ENCODE measurements at places on chromosomes 11 and 22.

DNA sequence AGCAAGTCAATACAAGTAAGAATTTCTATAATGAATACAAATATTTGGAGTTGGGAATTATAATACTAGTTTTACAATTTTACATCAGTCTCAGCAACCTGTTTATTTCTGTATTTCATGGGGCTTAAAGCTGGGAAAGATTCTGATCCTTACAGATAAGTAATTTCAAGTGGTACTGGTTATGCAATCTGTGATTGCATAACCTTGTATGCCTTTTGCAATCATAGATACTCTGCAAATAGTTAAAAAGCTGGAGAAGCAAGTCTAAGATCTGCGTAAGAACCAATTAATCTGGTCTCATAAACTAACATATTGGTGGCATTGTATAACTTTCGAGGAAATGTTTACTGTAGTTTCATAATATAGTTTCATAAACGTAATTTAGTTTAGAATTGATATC, 198.3 kb upstream of the PGR start:
- DNase-seq: no peak

DNA sequence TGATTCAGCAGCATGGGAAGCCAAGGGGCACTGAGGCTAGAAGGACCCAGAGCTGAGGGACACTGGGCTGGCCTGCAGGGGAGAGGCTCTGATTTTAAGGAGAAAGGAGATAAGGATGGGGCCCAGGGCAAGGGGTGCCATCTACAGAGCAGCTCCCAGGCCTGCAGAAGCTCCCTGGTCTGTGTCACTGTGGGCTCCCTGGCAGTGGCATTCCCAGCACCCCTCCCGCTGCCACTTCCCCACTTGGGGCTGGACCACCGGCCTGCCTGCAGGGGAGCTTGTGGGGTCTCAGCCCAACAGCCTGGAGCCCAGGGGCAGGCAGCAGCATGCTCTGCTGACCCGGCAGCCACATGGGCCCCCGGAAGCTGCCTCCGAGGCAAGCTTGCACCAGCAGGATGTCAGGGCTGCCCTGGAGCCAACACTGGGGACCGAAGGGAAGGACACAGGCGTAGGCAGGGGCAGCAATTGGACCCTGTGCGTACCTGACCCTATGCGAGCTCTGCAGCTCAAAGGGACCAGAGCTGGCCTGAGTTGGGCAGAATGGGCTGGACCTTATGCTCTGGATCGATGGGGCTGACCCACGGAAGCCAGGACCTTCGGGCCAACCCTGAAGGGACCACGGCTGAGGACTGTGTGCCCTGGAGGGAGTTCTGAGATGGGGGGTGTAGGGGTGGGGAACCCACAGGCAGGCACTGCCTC, 35.4 kb upstream of the WNT7B start:
- DNase-seq: no peak

GRCh38 chr11:86741839-86742805, 58.2 kb upstream of the PRSS23 start:
- DNase-seq: no peak

- no peak for DNase-seq
Measured at GRCh38 chr11:118622376-118623268, 15.2 kb downstream of the PHLDB1 start.

- no peak for DNase-seq
Measured at GRCh38 chr22:43820651-43821305, 8.7 kb upstream of the EFCAB6 start.

DNA sequence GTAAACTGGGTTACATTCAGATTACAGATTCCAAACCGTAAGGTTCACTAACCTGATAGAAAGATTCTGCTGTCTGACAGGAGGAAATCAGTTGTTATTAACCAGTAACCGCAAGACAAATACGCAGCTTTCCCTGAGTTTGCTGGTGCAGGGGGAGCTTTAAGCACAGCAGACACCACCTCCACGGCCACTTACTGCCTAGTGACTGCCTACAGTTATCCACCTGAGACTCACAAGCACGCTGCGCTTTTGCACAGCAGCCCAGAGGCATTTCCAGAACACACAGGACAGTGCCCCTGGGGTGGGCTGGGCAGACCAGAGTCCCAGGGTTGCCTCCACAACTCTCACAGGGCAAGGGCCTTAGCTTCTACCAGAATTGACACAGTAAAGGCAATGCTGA, 90.9 kb downstream of the CTTN start:
- DNase-seq: no peak

DNA sequence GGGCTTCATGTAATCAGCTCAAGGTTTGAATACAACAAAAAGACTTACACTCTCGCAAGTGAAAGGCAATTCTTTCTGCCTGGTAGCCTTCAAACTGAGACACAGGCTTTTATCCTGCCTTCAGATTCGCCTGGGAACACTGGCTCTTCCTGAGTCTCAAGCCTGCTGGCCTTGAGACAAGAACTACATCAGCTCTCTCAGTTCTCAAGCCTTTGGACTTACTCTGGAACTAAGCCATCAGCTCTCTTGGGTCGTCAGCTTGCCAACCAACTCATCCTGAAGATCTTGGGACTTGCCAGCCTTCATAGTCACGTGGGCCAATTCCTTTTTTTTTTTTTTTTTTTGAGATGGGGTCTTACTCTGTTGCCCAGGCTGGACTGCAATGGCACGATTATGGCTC, 35.7 kb upstream of the LRRC10B start:
- DNase-seq: no peak

DNA sequence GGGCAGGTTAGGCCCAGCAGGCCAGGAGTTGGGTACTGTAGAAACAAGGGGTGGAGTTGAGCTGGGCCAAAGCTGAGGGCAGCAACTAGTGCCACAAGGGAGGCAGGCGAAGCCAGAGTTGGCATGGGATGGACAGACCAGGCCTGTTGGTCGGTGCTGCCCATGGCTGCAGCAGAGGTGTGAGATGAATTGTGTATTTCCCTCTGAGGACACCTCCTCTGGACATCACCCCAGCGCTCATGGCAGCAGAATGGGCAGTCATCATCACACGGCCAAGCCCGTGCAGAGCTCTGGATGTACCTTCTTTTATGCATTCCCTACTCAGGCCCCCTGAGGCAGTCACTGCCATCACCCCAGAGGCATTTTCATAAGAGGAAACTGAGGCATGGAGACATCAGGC, 20.3 kb downstream of the TAB1 start:
- DNase-seq: no peak

GRCh38 chr11:60672255-60672654, 27.2 kb upstream of the MS4A8 start:
- DNase-seq: no peak

DNA sequence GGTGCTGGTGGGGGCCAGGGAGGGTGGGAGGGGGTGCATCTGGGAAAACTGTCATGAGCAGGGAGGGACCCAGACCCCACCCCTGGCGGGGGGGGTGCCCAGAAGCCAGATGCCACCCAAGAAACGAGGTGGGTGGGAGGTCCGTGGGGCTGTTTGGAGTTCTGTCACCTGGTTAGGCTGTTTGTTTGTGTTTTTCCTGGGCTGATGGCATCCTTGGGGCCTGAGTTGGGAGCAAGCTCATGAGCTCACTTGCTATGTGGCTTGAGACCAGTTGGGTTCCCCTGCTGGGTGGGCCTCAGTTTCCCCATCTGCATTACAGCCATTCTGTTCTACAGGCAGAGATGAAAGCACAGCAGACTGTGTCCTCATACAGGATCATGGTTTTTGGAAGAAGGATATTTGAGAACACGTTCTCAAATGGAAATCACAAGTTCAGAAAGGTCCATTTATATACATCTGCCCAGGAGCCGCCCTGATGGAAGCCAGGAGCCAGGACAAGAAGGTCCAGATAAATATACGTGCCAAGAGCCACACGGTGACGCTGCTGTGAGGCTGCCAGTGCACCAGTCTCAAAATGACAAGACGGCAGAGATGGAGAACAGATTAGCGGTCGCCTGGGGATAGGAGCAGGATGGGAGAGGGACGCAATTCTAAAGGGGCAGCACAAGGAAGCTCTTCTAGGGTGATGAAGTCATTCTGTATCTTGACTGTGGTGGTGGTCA, 312.9 kb downstream of the MN1 start:
- DNase-seq: no peak

- DNase-seq: no peak
Measured at GRCh38 chr11:66003291-66003690, 988 bp downstream of the BANF1 start.

DNA sequence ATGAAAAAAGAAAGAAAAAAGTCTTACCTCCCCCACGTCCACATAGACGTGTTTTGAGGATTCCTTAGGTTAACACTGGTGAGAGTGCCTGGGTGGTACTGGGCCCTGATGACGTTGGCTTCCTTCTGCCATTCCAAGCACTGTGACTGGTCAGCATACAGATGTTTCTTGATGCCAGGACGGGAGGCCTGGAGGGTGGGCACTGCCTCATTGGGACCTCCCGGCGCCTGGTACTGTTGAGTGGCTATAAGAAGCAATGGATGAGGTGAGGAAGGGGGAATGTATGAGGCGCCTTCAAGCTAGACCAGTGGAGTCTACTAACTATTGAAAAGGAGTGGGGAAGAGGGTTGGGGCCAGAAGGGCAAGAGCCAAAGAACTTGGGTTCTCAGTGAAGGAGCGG, 45.3 kb downstream of the MICAL2 start:
- no peak for DNase-seq

GRCh38 chr11:57425565-57426438, 1.1 kb downstream of the SLC43A3 start:
- DNase-seq: no peak

DNA sequence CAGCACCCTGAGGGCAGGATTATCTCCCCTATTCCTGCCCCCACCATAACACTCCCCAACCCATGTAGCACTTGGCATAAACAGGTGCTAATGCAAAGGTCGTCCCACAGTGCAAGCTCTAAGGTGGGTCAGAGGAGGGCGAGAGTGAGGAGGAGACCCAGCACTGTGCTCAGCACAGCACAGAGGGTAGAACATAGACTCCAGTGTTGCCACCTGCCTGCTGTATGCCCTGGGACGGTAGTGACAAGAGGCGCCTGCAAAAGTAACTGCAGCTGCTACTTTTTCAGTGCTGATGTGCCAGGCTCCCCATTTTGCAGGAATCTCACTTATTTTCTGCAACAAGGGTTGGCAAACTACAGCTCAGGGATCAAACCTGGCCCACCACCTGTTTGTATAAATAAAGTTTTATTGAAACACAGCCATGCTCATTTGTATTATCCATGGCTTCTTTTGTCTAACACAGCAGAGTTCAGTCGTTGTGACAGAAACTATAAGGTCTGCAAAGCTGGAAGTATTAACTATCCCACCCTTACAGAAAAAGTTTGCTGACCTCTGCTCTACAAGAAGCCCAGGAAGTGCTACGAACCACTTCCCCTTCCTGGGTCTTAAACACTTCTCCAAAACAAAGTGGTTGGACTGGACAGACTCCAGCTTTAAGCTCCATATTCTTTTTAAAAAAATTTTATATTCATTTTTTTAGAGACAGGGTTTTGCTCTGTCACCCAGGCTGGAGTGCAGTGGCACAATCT, 16.9 kb upstream of the CDC42BPG start:
- peak; percentile 93 for DNase-seq

- no peak for DNase-seq
Measured at GRCh38 chr11:10678101-10678500, 15.5 kb downstream of the IRAG1 start.

- DNase-seq: no peak
Measured at GRCh38 chr11:69403556-69404215, 77.8 kb upstream of the LINC01488 start.

- no peak for DNase-seq
Measured at GRCh38 chr11:41461057-41461681, 1.7 kb upstream of the LRRC4C start.

GRCh38 chr11:86787656-86788055, 12.7 kb upstream of the PRSS23 start:
- no peak for DNase-seq

DNA sequence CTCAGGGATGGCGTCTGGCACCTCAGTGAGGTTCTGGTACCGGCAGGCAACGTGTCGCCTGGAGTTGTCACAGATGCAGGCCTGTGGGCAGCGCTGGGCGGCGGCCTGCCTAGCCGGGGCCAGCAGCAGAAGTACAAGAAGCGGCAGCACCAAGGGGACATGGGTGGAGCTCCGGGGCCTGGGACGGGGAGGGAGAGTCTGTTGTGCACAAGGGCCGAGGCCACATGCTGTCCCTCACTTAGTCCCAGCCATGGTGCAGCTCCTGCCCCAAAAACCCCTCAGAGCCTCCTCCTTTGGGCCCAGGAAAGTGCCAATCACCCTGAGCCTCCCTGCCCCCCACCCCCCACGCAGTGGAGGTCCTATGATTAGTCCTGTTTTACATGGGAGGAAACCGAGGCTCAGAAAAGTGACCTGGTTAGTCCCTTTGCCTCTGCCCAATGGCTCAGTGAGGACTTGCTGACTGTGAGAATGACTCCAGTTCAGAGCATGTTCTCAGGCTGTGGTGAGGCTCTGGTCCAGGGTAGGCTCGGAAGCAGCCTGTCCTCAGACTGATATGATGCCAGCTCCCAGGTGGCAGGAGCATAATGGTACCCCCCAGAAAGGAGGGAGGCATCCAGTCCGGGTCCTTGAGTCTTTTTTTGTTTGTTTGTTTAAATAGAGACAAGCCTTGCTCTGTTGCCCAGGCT, 1.1 kb downstream of the CHADL start:
- DNase-seq: no peak

DNA sequence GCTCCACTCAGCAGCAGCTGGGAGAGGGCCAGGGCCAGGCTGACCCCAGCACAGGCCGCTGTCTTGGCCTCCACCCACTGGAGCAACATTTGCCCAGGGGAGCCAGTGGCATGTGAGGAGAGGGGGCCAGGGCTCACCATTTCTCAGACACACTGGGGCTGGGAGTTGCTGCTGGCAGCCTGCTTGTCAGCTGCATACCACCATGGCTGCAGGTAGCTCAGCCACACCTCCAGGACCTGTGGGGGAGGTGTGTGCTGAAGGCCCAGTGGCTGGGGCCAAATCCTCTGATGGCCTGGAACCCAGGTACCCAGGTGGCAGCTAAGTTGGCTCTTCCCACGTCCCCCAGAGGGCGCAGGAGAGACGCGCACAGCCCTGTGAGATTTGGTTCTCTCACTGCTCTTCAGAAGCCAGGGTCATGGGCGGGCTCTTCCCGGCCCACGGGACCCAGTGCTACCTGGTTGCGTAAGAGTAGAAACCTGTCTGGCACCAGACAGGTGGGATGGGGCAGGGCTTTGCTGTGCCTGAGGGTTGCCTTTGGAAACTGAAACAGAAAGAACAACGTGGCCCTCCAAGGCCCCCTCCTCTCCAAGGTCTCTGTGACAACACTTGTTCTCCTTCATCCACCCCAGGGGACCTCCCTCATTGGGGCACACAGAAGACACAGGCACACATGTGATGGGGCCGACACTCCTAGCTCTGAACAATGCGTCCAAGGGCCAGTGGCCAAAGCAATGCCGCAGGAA, 98.8 kb downstream of the MED15 start:
- no peak for DNase-seq

- no peak for DNase-seq
Measured at GRCh38 chr11:87230995-87231394, 193.3 kb downstream of the TMEM135 start.

DNA sequence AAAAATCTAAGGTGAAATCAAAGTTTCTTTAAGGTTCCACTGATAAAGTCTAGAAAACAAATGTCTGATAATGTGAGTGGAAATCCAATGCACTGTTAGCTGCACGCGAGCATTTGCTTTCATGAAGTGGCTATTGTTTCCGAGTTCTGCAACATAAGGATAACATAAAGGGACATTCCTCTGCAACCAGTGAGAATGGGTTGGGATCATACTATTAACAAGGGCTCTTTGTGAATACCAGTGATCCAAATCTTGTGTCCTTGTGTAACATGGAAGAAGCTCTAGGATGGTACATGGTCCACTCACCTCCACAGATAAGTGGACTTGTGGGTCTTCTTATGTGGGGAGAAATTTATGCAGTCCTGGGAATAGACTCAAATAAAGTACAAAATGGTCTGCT, 24.6 kb downstream of the APIP start:
- DNase-seq: no peak

Measured in GF-D8 (cell line).